Effector CD8-positive, alpha-beta T cell (primary cell): ENCODE measurements at places on chromosomes 5 and 9.

DNA sequence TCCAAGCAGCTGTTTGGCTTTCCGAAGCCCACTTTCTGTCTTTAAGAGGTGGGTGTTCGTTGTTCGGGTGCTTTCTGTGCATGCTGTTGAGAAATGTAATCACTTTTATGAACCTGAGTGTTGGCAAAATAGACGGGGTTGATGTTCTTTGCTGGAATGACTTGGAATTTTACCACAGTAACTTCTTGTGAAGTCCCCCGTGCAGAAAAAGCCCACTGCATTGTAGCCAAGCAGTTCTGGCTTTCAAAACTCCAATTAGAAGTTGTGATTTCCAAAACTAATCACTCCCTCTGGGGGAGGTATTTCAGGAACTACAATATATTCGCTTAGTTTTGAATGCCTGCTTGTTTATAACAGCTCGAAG lies 111.1 kb downstream of the PAM start:
- DNase-seq = no peak

GRCh38 chr9:88574953-88575352 lies 40.0 kb downstream of the NXNL2 start:
- no peak for DNase-seq

- no peak for DNase-seq
These were observed 5.9 kb upstream of the FAT2 start for GRCh38 chr5:151596828-151597539.

GRCh38 chr9:2018764-2019558 lies 3.8 kb downstream of the SMARCA2 start:
- no peak for DNase-seq

DNA sequence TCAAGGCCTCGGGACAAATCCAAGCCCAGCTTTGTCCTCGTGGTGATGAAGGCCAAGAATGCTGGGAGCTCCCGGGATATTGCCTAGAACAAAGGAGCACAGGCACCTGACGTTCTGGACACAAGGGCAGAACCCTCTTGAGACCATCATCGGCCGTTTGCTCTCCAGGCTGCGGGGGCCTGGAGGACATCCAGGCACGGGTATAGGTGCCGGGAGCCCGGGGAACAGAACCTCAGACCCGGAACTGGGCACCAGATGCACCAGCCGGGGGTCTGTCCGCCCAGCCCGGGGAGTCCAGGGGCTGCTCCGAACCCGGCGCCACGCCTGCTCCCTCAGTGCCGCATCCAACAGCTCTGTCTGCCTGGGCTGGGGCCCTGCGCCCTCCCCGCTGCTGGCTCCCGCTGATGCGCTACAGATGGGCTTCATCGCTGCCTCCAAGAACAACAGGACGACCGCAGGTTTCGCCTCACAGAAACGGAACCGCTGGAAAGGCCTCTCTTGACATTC lies 88.0 kb downstream of the ADAMTS2 start:
- DNase-seq = no peak

DNA sequence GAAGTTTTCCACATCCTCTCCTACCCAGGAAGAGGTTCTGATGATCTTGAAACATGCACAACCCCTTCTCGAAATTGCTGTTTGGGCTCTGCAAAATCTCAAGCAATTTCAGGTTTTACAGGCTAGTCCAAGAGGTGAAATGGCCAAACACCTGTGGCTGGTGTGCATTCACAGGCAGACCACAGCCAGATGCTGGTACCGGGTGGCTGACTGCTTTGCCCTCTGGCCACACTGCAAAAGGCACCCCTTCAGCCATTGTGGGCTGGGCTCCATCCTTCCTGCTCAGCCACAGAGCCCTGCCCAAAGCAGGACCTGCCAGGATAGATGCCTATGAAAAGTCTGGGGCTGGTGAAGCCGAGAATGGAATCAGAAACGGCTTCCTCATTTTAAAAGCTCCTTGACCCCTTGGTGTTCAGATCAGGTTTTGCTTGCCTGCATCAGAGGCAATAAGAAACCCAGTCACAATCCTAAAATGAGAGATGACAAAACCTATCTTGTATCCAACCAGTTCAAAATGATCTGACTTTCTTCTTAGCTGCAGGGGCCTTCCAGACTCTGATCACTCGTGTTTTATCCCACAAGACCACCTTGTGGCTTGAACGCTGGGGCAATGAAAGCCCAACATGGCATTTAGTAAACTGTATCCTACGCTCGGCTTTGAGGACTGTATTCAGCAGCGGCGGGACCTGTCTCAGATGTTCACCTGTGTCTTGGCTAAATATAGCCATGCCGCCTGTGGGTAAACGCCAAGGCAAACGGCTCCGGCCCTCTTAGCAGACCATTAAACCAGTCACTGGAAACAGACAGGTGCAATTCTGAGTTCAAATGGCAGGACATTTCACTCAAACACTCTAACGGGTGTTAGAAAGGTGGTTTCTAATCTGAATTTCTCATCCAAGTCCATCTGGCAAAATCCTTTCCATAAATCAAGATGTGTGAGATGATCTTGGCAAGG lies 49.6 kb downstream of the EPB41L4B start:
- no peak for DNase-seq

DNA sequence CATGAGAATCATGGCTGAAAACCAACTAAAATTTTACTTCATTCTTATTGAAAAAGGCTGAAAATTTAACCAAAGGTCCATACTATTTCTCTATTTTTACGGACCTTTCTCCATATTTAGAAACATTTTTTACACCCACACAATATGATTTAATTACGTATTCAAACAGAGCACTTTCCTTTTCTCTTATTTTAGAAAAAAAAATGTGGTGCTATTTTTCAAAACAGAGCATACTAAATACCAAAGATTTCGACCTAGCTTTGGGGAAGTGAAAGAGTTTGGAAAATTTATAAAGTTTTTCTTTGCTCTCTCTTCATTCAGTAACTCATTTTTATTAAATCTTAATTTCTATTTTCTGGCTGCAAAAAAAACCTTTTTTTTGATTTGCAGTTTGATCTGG lies 38.1 kb downstream of the RNF145 start:
- no peak for DNase-seq

- DNase-seq = no peak
These were observed 74.6 kb downstream of the NDUFAF2 start for GRCh38 chr5:61019642-61020041.

DNA sequence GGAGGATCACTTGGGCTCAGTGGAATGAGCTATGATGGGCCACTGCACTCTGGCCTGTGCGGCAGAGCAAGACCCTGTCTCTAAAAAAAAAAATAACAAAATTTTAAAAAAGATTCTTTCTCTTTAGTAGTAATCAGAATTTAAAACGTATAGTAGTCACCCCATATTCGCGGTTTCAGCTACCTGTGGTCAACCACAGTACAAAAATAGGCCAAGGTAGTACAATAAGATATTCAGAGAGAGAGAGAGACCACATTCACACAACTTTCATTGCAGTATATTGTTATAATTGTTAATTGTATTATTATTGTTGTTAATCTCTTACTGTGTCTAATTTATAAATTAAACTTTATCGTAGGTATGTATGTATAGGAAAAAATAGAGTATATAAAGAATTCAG lies 18.7 kb downstream of the INIP start:
- DNase-seq = no peak

DNA sequence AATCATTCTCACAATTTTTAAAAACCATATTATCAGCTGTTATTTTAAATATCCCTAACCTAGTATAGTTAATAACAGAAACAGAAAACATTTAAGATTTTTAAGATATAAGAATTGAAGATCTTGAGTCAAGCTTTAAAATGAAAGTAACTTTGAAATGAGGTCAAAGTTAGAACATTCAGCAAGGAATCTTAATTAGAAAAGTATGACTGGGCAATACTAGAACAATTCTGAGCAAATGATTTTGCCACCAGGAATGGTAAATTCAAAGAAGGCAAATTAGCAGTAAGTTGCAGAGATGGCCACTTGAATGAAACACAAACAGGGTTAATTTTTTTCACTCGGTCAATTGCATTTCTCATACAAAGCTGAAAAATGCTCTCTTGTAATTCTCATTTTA lies 117.9 kb downstream of the NXNL2 start:
- DNase-seq = no peak

DNA sequence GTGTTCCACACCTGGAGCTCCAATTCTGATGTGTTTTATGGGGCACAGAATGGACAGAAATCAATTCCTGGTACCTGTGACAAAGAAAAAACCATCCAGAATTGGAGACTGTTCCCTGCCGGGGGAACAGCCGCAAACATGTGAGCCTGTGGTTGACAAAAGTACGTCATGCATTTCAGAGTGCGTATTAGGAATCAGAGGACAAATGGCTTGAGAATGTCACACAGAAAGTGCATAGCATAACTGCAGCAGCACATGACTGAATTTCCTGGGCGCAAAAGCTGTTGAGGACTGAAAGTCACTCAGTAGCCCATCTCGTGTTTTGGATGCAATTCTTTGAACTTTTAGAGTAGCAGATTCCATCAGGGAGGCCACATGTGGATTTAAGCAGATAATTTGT lies 85.1 kb downstream of the TRIO start:
- no peak for DNase-seq

DNA sequence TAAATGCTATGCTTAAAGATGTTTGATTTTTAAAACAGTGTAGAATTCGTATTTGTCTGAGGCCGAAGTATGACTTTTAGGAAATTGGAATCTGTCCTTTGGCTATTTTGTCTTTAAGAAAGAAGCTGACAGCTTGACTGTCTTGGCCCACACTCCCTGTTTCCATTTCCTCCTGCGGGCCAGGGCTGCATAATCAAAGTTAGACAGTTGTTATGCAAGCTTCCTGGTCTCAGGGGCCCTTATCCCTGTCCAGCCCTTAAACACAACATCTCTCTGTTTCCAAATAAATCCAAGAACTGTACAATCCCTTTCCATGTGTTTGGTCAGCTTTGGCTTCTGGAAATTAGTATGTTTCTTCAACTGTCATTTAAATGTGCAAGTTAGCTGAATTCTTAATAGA lies 54.6 kb upstream of the ECM2 start:
- no peak for DNase-seq
